Mammary microvascular endothelial cell (primary cell): ENCODE measurements at places on chromosomes 6 and 20. TPM values are rescaled to one million over a fixed set of nuclear protein-coding genes. Genes with fewer than 3 reads are reported as not detected.

The DPPA5 gene
- not detected in 2 replicates for total RNA-seq

The ARFGEF3 gene
- total RNA-seq, result 5.3 and 6.5 TPM in 2 replicates

The MEP1A gene
- total RNA-seq, result not detected in 2 replicates

The PROKR2 gene
- total RNA-seq, result not detected in 2 replicates

The NR2E1 gene
- not detected in 2 replicates for total RNA-seq

The ALDH8A1 gene
- total RNA-seq, result 0.40 TPM in 1 of 2 replicates, not detected in the other

The SGK2 gene
- not detected in 2 replicates for total RNA-seq

The PPIL6 gene
- total RNA-seq, result not detected in 2 replicates

The MEI4 gene
- not detected in 2 replicates for total RNA-seq

The LPA gene
- total RNA-seq, result not detected in 2 replicates

The TREML1 gene
- total RNA-seq, result not detected in 2 replicates

The OTOR gene
- not detected in 2 replicates for total RNA-seq

The PLCG1 gene
- total RNA-seq, result 70.7 and 79.1 TPM in 2 replicates

The RNF114 gene
- total RNA-seq, result 84.7 and 109 TPM in 2 replicates

The MCM9 gene
- 8.4 and 9.7 TPM in 2 replicates for total RNA-seq

The DCDC2 gene
- not detected in 2 replicates for total RNA-seq

The GATA5 gene
- total RNA-seq, result not detected in 2 replicates
